ENCODE measurements at places on chromosomes 11 and 22.

DNA sequence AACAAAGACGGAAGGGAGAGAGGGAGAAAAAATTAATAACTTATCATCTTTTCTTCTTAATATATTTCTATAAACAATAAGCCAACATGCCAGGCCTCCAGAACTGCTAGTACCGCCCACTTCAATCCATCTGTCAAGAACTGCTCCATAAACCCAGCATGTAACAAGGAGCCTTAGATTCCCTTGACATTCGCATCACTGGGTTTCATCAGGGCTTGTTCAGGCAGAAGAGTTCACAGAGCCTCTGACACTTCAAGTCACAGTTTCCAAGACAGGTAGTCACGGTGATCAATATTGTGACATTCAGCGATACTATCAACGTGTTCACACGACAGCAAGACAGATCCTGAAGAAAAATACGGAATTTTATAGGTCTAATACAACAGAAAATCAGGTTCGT is 61.7 kb downstream of the LARGE2 start:
- no peak for DNase-seq

DNA sequence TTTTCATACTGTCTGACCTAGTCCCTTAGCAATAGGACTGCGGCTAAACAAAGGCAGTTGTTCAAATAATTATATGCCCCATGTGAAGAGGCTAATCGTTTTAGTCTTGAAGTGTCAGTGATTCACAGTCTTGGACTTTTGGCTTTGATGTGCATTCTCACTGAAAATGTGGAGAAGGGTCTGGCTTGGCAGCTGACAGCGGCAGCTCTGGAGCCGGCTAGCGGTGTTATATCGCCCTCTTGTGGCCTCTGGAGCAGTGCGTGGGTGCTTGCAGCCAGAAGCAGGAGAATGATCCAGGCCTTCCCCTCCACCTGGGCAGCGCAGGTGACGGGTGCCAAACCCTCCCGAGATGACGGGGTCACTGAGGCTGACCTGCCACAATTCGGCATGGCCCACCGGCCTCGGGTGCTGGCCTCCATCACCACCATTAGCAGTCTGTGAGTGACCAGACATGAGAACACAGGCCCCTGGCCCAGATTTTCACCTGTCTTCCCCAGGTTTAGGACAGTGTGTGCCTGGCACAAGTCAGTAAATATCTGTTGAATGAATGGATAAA is 90.3 kb upstream of the PITPNB start:
- peak; percentile 75 for DNase-seq

DNA sequence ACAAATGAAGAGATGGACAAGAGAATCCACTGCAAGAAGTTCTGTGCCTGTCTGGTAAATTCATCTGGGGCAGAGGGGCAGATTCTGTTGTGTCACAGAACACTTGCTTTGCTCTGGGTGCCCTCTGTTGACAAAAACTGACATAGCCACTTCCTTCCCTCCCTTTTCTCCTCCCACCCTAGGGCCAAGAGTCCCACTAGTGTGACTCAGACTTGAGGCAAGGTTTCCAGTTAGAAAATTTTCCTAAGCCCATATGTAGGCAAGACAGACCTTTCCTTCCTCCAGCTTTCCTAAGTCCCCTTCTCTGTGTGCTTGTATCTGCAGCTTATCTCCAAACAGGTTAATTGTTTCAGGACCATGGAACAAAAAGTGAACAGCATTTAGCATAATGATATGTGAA is 106.8 kb downstream of the RBFOX2 start:
- peak; percentile 92 for DNase-seq

- DNase-seq: peak; percentile 19
Measured at GRCh38 chr11:18322818-18323570, 627 bp downstream of the GTF2H1 start.

GRCh38 chr11:29527391-29527936 is 489.4 kb downstream of the KCNA4 start:
- peak; percentile 72 for DNase-seq
